Amniotic epithelial cell (primary cell): ENCODE measurements at places on chromosomes 6 and 20.

GRCh38 chr6:45714741-45715507 lies 300.7 kb downstream of the CLIC5 start:
- DNase-seq = peak; percentile 88

DNA sequence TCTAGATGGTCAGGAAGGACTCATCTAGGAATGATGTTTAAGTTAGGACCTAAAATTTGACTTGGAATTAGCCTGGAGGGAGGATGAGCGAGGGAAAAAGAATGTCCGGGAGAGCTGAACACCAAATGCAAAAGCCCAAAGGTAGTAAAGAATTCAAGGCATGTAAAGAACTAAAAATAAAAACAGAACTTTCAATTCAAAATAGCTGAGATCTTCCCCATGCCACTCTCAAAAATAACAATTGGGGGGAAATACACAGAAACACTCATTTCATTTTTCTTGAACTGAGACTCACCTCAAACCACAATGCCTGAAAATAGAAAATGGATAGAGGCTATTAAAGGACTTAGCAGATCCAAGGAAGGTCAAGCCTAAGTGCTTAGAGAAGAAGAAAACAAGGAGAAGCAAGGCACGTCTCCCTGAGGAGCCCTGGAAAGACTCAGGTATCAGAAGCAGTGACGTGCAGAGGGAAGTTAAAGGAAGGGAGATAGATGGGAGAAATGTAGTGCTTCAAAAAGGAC lies 10.4 kb downstream of the PXT1 start:
- DNase-seq = peak; percentile 30

GRCh38 chr20:62393830-62394229 lies 6.9 kb downstream of the RPS21 start:
- no peak for DNase-seq

- DNase-seq = no peak
Observed at GRCh38 chr6:145178391-145178790, 556.9 kb downstream of the EPM2A start.

GRCh38 chr6:150324044-150324443 lies 44.8 kb upstream of the IYD start:
- no peak for DNase-seq

DNA sequence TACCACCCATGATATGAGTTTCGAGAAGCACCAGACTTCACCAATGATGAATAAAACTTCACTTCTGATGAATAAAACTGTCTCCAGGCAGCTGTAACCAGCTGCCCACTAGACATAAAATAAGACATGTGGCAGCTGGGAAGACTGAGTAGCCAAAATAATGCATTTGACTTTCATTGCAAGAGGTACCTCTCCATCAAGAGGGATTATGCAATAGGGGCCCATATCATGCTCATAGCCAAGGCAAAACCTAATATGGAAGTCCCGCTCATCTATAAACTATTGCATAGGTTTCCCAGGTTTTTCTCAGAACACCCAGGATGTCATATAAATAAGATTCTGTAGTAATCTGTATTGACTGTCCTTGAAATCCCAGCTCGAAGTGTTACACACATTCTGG lies 155.5 kb downstream of the SIM1 start:
- DNase-seq = no peak

- DNase-seq = peak; percentile 11
Observed at GRCh38 chr6:24357336-24358218, at the start of gene DCDC2. Gene DCDC2 (minus strand): TSS chr6:24358059. CDS start chr6:24357750, 309 bp downstream.

GRCh38 chr20:23293689-23294088 lies 56.9 kb upstream of the NXT1 start:
- no peak for DNase-seq

DNA sequence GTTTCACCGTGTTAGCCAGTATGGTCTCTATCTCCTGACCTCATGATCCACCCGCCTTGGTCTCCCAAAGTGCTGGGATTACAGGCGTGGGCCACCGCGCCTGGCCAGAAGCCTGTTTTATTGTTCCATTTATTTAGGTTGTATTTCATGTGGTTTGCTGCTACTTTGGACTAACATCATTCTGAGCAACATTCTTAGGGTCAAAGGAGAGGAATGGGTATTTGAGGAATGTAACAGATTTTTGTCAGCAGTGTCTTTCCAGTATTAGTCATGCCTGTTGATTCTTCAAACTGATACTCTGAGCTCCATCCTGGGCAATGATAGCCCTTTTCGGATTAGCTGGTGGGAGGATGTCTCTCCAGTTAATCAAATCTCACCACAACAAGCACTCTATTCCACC lies 213.0 kb upstream of the CITED2 start:
- DNase-seq = peak; percentile 97
